ENCODE measurements at places on chromosomes 13 and 19.
A peak's percentile ranks its signal among the peaks of the same experiment; 100 is the strongest.

DNA sequence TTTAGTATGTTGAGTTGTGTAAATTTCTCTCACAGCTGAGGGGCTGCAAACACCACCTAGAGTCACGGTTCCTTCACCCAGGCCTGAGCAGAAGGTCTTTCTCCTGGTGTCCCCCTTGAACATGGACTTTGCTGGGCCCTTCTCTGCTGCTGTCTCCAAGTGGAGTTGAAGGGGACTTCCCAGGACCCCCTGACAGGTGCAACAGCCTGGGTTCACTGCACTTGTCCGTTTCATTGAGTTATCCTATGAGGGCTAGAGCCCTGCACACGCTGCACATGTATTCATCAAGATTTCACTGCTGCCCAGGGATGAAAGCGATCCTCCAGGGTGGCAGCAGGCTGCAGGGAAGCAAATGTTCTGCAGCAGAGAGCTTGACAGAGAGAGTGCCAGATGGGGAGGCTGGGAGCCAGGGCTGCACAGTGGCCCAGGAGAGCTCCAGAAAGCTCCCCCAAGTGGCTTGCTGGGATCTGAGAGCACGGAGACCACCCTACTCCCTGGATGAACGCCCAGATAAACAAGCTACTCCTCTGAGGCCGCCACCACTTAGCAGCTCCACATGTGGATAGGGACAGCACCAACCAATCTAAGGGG, 10.3 kb downstream of the TMEM272 start:
- DNase-seq = no peak

DNA sequence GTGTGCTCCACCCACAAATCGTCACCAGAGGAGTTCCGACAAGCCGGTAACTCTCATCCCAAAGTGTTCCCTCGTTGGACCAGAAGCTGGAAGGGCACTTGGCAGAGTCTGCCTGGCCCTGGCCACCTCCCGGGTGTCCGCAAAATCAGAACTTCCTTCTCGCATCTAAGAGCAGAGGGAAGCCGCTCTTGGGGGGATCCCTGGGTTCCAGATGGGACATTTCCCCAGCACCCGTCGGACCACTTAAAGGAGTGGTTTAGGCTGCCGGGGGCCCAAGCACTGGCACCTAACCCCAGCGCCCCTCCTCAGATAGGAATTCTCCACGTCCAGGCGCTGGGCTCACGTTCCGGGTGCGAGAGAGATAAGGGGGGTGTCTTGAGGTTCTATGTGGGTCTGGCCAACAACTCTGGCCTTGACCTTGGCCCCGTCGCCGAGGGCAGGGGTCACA, 857 bp upstream of the MAP2K7 start:
- DNase-seq = no peak

- no peak for DNase-seq
Observed at GRCh38 chr13:79447741-79448140, 33.2 kb upstream of the NDFIP2 start.

- DNase-seq = no peak
Observed at GRCh38 chr13:48875047-48875446, 100.7 kb upstream of the FNDC3A start.

DNA sequence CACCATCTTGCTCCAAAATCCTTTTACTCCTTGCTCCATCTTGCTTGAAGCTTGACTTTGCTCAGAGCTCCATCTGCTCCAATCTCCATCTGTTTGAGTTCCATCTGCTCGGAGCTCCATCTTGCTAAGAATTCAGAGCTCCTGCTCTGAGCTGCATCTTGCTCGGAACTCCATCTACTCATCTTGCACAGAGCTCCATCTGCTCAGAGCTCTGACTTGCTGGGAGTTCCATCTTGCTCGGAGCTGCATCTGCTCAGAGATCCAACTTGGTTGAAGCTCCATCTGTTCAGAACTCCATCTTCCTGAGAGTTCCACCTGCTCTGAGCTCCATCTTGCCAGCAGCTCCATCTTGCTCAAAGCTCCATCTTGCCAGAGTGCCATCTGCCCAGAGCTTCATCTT, 80.6 kb upstream of the ZNF98 start:
- DNase-seq = no peak

- no peak for DNase-seq
Observed at GRCh38 chr13:100129605-100130004, 40.7 kb downstream of the PCCA start.

GRCh38 chr13:97468331-97468730, 34.4 kb downstream of the RAP2A start:
- DNase-seq = no peak

DNA sequence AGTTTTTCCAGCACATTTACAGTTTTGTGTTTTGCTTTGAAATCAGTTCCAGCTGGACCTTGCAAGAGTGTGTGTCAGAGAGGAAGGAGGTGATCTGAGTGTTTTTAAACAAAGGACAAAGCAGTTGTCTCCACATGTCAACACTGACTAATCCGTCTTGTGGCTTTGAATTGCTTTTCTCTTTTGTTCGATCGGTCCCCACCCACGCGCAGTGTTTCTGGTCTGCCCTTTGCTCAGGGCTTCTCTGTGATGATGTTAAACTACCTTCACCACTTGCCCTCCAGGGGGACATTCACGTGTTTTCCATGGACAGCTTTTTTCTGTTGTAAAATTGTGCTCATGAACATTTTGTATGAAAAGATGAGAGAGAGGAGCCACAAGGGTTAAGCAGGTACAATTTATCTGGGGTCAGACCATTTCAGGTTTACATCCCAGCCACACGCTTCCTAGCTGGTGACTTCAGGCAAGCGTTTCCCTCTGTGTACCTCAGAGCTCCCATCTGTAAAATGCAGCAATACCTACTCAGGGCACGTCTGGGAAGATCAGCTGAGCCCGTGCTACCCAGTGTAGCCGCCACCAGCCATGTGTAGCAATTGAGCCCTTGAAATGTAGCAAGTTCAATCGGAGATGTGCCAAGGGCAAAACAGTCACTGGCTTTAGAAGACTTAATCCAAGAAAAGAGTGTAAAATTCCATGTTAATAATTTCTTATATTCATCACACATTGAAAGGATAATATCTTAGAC, 13.5 kb upstream of the PLA2G4C start:
- DNase-seq = peak; percentile 91

DNA sequence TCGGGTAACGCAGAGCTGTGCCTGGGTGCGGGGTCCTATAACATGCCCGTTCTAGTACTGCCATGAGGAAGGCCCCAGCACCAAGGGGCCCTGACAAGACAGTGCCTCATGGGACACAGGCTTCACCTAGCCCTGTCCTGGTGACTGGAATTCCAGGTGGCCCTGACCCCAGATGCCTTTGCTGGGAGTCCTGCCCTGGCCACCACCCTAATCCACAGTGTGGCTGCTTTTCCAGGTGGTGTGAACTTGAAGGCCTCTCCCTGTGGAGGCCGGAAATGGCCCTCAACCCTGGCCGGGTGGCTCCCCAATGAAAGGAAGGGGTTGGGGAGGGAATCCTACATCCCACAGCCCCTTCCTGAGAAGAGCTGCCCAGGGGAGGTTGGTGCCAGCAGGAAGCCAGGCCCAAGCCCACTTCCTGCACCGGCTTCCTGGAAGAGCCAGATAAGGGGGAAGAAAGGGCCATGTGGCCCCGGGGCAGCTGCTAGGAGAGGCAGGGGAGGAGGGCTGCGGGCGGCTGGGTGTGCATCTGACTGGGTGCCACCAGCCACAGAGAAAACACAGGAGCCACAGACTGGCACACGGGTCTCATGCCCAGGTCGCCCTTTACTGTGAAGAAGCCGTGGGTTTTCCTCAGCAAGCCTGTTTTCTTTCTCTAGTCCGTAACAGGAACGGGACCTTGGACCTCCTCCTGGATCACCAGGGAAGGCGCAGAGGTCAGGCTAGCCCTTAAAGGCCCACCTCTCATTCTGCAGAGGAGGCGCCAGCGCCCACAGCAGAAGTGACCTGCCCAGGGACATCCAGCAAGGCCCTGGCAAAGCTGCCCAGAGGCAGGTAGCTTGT, 4.7 kb downstream of the LSM4 start:
- no peak for DNase-seq

DNA sequence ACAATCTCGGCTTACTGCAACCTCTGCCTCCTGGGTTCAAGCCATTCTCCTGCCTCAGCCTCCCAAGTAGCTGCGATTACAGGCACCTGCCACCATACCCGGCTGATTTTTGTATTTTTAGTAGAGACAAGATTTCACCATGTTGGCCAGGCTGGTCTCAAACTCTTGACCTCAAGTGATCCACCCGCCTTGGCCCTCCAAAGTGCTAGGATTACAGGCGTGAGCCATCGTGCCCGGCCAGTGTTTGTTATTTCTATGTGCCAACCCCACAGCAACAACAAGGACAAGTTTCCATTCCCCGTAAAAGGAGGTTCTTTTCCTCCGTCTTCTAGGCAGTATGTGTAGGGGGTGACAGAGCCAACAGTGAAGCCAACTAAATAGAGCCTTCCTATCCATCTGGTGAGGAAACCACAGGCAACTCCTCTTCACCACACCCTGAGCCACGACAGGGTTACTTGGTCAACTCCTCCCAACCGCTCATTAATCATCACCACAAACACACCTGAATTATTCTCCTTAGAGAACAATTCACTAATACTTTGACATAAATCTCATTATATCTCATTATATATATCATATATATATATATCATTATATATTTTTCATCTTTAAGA, 25.5 kb downstream of the FOXO1 start:
- DNase-seq = no peak

DNA sequence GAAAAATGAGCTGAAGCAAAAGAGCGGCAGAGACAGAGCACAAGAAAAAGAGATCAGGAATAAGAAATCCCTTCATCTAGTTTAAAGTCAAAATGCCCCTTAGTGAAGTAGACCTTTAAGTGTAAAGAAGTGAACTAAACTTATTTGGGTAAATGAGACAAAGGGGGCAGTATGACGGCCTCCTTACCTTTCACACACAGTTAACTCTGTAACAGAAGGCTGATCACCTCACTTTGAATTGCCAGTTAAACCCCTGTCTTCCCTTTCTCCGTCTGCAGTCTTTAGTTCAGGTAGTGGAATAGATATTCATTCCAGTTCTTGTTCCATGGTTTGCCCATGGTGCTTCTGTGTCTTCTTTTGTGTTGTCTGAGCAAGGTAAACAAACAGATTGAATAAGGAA, 1029.8 kb downstream of the DIAPH3 start:
- DNase-seq = no peak

GRCh38 chr19:46842791-46843190, 7.9 kb downstream of the AP2S1 start:
- no peak for DNase-seq

- no peak for DNase-seq
Observed at GRCh38 chr19:50036908-50037307, 11.1 kb downstream of the ZNF473 start.

GRCh38 chr13:27097691-27098090, 73.9 kb downstream of the USP12 start:
- DNase-seq = no peak

GRCh38 chr19:48755084-48755641, at the start of gene FGF21:
Gene FGF21 (plus strand): TSS chr19:48755524. CDS start chr19:48756237, 713 bp downstream.
- DNase-seq = no peak

DNA sequence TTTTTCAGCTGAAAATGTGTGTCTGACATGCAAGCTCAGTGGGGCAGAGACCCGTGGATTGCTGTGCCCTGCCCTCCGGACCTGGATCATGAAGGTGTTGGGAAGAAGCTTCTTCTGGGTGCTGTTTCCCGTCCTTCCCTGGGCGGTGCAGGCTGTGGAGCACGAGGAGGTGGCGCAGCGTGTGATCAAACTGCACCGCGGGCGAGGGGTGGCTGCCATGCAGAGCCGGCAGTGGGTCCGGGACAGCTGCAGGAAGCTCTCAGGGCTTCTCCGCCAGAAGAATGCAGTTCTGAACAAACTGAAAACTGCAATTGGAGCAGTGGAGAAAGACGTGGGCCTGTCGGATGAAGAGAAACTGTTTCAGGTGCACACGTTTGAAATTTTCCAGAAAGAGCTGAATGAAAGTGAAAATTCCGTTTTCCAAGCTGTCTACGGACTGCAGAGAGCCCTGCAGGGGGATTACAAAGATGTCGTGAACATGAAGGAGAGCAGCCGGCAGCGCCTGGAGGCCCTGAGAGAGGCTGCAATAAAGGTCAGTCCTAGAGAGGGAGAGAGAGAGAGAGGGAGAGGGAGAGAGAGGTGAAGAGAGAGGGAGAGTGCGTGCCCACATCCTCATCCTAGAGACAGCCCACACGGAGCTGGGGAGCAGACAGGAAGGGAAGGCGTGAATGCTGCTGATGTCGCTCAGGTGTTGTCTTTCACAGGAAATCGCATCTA, 5.1 kb upstream of the DCUN1D2 start:
- DNase-seq = no peak

GRCh38 chr13:44231786-44232516, 141.7 kb upstream of the SERP2 start:
- DNase-seq = peak; percentile 97

GRCh38 chr19:54470991-54471782, 1.9 kb downstream of the CDC42EP5 start:
- no peak for DNase-seq

- DNase-seq = no peak
Observed at GRCh38 chr19:33377586-33378475, 4.3 kb downstream of the CEBPG start.

DNA sequence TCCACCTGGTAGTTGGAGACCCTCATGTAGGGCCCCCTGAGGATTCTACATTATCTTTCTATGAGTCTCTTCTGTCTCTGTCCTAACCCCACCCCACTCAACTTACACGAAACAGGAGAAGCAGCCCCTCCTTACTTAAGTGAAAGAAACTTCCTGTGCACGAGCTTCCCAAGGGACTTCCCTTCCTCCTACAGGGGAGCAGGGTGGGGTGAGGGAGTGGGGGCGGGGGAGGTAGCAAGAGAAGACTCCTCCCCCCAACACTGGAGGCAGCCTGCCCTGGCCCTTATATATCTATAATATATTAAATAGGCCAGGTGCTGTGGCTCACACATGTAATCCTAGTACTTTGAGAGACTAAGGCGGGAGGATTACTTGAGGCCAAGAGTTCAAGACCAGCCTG, 5.5 kb upstream of the PDE4C start:
- no peak for DNase-seq

DNA sequence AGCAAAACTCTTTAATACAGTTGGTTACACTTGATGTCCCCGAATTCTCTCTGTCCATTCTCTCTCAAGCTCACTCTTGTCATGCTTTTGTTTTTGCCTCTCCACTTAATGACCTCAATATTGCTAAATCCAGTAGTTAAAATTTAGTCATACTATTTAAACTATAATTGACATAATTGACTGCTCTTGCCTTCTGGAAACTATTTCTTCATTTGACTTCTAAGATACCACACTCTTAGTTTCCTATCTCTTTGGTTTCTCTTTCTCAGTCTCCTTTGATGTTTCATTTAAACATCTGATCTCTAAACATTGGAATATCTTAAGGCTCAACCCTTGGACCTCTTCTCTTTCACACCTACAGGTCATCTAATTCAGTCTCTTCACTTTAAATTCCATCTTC, 211.3 kb downstream of the COG6 start:
- no peak for DNase-seq
